ENCODE measurements at places on chromosomes 5 and 9.

GRCh38 chr5:147464211-147464610, 45.7 kb downstream of the DPYSL3 start:
- peak; percentile 60 for DNase-seq

DNA sequence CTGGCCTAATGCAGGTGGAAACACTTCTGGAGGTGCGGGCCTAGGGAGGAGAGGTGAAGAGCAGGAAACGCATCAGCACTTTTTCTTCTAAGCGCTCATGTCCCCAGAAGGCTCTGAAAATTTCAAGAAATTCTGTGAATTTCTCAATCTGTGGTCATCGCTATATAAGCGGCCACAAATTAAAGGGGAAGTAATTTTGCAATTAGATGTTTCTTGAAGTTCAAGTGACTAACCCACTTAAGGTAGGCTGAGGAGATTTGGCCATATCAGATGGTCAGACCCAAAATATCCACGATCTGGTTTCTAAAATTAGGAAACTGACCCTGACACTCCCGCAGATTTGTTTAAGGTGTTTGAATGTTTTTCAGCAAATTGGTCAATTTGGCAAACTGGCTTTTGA, 16.6 kb upstream of the HMGCR start:
- no peak for DNase-seq

- peak; percentile 18 for DNase-seq
These were observed 35.2 kb downstream of the RLN2 start for GRCh38 chr9:5269249-5269715.

DNA sequence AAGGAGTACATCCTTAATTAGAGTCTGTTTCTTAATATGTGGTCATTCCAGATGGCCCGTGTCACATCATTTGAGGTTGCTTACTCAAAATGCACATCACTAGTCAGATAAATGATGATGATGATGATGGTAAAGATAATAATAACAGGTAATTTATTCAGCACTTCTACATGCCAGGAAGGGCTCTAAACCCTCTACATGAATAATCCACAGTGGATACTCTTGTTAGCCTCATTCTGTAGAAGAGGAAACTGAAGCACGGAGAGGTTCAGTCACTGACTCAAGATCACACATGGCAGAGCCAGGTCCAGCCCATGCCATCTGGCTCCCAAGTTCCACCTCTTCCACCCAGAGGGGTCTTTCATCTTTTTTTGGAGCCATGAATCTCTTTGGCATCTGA, 11.7 kb downstream of the SH3PXD2B start:
- no peak for DNase-seq

- no peak for DNase-seq
These were observed 14.4 kb downstream of the TXN start for GRCh38 chr9:110241858-110242321.

DNA sequence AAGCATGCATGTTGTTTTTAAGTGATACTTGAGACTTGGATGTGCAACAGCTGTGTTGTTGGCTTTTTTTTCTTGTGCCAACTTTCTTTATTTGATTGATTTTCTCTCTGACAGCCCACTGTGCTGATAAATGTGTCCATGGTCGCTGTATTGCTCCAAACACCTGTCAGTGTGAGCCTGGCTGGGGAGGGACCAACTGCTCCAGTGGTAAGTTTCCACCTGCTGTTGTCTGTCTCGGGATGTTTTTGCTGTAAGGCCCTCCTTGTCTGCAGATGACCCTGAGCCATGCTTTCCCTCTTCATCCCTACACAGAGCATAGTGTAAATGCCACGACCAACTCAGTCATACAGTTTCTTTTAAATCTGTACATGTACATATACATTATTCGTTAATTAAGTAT, 79.2 kb downstream of the MEGF10 start:
- DNase-seq = no peak

DNA sequence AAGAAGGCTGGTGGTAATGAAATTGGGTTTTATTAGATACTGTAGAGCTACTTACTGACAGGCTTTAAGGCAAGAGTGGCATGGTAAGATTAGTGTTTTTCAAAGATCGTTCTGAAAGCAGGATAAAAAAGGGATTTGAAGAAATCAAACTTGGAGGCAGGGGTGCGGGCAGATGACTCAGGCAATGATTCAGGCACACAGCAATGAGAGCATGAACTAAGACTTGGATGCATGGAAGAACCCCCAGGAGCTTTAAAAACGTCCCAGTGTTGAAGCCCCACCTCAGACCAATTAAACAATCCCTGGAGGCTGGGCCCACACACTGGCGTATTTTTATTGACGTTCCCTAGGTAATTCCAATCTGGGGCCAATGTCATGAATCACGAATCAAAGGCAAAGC, 102.5 kb downstream of the SREK1 start:
- DNase-seq = no peak

DNA sequence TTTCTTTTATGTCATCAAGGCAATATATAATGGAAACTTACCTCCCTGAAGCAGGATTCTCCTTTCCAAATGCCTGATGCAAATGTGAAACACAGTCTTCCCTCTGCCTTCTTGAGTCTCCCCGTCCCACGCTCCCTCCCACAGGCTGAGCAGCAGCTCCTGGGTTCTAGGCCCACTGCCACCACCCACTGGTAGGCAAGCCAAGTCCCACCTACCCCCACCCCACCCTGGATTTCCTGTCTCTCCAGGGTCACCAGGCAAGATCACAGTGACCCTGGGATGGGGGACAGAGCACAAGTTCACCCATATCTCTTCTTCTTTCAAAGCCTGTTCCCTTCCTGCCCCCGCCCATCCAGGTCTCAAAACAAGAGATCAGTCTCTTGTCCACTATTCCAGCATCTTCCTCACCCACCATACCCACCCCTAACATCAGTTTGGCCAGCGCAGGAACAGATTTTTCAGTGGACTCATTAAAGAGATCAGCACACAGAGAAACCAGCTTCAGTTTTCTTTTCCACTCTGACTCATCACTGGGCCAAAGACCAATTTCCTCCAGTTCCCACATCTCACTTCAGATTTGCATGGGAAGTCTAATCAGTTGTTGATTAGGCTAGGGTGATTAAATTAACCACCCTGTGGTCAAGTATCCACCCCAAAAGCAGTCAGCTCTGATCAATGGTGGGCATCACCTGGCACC, 151.5 kb downstream of the ACTL7B start:
- DNase-seq = no peak

DNA sequence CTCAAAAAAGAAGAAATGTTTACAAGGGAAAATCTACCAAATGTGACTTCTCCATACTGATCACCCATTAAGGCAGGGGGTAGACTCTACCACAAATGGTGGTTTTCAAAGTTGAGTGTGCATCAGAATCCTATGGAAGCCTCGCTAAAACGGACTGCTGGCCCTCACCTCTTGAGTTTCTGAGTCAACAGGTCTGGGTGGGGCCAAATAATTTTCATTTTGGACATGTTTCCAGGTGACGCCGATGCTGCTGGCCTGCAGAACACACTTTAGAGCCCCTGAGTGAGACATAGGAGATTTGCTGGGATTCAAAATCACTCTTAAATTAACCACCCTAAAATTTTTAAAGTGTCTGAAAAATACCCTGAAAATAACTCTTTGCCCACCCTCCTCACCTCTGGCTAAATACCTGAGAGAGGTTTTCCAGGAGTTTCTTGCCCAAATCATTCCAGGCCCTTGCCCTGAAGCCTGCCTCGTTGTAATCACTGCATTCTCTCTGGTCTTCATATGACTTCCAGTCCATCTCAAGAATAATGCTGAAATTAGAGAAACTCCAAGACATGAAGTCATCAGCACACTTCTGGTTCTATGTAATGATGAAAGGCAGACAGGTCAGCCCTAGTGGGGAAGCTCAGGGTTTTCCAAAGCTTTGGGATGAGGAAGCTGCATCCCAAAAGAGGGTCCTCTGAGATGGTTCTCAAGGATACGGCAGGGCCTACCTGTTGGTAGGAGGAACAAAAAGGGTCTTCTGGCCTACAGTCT, 18.2 kb downstream of the C9orf152 start:
- DNase-seq = no peak

GRCh38 chr5:168714046-168714445, 134.9 kb upstream of the PANK3 start:
- no peak for DNase-seq

Measured in neural progenitor cell (in vitro differentiated cells).